NCI-H1417 (cell line): ENCODE measurements at places on chromosomes 7 and 10.
A peak's percentile ranks its signal among the peaks of the same experiment; 100 is the strongest.

GRCh38 chr10:49359349-49360270 lies 36.3 kb downstream of the DRGX start:
- DNase-seq = peak; percentile 19

DNA sequence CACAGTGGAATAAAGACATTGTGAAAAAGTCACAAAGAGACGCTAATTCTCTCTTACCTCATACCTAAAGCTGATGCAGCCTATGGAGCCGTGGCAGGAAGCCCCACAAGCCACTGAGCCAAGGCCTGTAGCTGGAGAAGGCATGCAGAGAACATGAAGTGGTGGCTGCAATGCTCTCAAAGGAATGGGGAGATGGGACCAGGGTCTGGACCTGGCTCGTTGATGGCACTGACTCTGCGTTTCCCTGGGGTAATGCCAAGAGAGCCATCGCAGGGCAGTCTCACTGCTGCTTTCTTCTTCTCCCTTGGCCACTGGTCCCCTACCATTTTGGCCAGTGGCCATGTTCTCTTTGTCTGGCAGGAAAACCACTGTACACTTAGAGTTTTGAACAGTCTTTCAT lies 329.9 kb upstream of the ZMIZ1 start:
- DNase-seq = no peak

GRCh38 chr7:30352169-30352568 lies 67.8 kb downstream of the ZNRF2 start:
- DNase-seq = no peak

DNA sequence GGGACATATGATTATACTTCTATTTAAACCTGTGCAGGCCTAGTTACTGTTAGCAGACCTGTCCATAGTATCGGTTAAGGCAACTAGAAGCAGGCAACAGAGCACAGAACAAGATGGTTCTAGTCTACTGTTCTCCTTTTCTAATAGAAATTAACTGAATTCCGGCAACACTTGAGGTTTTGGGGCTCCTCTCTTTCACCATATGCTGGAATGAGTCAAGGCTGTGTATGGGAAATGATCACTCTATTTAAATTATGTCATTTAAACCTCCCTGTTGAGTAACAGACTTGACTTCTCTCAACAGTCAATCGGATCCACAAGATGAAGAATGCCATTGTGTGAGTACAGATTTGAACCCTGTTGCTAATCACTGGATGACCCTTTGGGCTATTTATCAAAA lies 6.2 kb upstream of the OTUD1 start:
- DNase-seq = no peak

DNA sequence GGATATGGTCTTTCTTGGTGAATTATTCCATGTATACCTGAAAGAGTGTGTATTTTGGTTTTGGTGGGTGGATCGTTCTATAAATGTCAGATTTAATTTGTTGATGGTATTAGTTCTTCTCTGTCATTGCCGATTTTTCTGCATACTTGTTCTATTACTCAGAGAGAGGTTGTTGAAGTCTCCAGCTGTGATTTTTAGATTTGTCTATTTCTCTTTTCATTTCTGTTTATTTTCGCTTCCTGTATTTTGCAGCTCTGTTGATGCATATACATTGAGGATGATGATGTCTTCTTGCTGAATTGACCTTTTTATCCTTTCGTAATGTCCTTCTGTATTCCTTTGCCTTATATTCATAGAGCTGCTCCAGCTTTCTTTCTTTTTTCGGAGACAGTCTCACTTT lies 12.1 kb upstream of the BHLHA15 start:
- DNase-seq = no peak

DNA sequence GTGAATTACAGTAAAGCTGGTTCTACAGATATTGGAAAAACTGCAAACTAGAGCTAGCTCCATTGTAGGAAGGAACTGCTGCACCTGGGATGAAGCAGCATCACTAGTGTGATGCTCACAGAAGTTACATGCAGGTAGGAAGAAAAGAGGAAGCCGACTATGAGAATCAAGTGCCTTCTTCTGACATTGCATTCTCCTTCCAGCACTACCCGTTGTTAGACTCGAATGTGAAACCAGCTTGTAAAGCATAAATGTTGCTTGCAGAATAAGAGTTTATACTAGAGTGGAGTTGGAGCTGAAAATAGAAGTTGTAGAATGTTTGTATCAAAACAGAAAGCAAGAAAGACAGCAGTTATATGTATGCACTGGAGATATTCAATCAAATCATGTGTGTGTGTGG lies 49.9 kb downstream of the TRIM24 start:
- no peak for DNase-seq

GRCh38 chr10:131802996-131803395 lies 97.8 kb upstream of the PPP2R2D start:
- DNase-seq = no peak
